Kidney glomerular epithelial cell (primary cell): ENCODE measurements at places on chromosomes 16 and 17.

DNA sequence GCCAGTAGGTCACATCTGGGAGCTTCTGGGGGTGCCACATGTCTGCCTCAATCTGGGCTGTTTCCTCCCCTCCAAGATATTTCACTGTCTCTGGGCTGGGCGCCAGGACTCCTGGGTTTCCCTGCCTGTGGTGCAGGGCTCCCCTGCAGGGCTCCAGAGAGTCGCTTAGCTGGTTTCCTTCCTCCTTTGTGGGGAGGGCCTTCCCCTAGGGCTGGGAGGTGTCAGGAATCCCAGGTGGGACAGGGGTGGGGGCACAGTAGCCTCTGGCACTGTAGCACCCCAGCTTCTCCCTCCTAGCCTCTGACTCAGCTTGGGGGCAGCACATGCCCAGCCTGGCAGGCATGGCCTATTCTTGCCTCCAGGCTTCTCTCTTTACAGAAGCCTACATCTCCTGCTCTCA is 2.6 kb downstream of the RARA start:
- no peak for DNase-seq

- DNase-seq = no peak
These were observed 104.3 kb downstream of the PHKB start for GRCh38 chr16:47565454-47565853.

- DNase-seq = no peak
These were observed at the start of gene SLC9A5 for GRCh38 chr16:67248401-67249177. Gene SLC9A5 (plus strand): TSS chr16:67248979. CDS start chr16:67249015, 36 bp downstream.

GRCh38 chr16:11848842-11849241 is 2.5 kb downstream of the RSL1D1 start:
- DNase-seq = no peak

GRCh38 chr16:14955546-14956231 is 18.4 kb downstream of the NPIPA1 start:
- DNase-seq = no peak

DNA sequence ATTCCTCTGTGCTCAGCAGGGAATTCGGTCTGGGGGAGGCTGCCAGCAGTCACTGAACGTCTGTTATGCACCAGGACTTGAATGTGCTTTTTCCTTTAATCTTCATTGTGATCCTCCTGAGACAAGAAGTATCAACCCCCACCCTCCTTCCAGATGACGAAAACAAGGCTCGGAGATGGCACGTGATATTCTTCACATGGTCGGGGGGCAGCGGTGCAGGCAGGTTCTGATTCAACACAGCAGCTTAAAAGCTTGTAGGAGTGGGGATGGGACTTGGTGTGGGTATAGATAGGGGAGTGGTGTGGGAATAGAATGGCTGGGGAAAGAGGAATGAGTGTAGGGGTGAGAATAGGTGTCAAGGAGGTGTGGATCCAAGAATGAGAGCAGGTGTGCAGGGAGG is 6.4 kb downstream of the NECAB2 start:
- DNase-seq = no peak

GRCh38 chr17:12113156-12113555 is 92.5 kb downstream of the MAP2K4 start:
- DNase-seq = no peak

DNA sequence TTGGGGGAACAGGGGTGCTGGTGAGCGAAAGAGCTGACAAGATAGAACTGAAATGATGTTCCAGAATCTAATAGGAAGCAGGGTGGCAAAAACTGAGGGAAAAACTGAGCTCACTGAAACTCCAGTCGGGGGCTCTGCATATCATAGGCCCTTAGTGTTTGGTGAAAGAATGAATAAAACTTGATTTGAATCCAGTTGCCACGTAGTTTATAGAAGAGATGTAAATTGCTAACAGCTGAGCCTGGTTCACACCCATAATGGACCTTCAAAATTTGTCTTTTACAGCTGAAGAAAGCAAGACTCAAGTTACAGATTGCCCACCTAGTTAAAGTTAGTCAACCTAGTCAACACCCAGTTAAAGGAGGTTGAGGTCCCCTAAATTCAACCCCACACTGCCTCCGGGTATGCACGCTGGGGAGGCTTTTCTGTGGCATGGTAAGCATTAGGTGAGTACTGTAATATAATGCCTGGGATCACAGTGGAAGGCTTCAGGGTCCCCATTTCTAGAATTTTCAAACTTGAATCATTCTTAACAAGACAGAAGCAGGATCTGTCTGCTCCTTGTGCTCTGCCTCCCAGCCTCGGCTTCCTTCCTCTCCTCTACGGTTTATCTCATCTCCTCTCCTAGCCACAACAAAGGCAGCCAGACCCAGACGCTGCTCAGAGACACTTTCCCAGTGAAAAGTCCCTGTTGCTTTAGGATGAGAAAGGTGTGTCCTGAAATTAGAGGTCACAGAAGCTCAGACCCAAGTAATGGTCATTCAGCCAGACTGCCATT is 26.9 kb upstream of the SUPT4H1 start:
- DNase-seq = no peak

DNA sequence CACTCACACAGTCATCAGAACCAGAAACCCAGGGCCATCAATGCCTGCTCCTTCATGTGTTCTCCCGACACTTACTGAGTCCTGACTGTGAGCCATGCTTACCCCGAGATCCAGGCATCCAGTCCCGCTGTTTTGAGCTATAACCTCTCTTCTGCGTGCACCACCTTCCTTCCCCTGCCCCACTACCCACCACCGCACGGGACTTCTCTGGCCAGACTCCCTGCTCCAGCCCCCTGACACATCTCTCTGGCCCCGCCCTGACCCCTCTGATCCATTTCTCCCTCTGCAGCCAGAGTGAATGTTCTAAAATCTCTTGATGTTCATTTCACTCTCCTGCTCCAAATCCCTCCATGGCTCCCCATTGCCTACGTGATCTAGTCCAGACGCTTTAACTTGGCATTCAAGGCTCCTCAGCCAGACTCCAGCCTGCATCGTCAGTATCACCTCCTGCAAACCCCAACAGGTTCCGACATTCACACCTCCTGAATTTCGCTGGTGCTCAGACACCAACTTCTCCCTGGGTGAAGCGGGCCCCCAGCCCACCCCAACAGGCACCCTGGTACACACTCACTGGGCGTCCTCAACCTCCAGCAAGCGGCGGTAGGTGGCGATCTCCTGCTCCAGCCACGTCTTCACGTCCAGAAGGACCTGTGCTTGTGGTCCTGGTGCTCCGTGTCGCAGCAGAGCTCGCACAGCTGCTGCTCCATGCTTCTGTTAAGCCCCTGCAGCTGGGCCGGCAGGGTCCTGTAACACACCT is 3.1 kb upstream of the KRT17 start:
- DNase-seq = no peak

GRCh38 chr17:82129095-82129494 is 31.1 kb upstream of the FASN start:
- no peak for DNase-seq

DNA sequence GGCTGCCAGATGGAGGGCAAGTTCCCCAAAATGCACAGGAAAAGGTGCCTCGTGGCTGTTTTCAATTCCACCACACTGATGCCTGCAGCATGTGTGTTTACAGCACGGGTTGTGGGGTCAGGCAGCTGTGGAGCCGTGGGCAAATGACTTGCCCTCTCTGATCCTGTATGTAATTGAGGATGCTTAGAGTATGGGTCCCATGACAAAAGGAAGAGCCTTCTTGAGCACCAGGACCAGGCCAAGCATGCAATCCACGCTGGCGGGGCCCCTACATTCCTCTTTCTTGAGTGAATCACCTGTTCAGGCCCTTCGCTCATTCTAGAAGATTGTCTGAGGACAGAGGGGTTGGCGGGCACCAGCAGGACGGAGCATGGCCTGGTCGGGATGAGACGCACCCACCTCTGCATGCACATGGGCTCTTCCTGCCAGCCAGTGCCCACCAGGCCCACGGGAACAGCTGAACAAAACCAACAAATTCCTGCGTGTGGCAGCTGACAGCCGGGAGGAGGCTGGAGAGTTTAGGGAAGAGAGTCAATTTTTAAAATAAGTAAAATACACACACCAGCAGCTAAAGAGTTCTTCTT is 1.4 kb upstream of the CTRB2 start:
- DNase-seq = no peak

DNA sequence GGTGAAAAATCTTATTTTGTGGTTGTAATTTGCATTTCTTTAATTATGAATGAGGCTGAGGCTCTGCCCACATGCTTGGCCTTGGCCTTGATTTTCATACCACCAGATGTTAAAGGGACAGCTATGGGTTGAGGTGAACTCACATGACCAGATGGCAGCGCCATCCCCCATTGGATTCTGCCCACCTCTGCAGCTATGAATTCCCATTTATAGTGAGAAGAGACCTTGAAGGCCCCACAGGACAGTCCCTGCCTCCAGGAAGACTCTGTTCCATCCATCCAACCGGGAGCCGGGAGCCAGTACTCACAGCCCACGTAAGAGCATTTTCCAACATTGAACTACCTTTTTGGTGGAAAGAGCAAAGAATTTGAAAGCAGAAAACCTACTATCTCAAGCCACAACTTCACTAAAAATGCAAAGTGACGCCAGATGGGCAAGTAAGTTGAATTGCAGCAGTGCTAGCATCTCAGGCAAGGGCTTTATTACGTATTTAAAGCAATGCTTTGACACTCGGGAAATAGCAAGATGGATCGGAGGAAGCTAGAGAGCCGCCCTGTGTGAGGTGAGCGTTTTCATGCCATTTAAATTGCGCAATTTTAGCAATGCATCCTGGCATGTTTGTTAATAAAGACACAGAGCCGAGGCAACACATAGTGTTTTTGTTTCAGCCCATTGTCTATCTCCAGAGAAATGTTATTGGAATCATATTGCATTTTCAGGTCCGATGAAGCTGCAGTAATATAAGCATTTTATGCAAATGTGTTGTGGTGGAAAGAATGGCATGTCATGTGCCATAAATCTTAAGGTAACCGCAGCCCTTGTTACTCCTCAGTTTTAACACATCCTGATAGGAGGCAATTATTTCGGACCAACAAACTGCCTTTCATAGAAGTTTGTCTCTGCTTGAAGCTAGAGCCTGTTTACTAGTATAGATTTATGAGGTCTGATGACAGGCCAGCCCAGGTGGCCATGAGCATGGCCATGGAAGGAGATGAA is 273.4 kb upstream of the TNRC6C start:
- DNase-seq = no peak

- no peak for DNase-seq
These were observed 50.2 kb downstream of the ANKFN1 start for GRCh38 chr17:56203430-56203829.
